ENCODE measurements at places on chromosomes 5 and 9.

- DNase-seq: no peak
Observed at GRCh38 chr5:152869971-152870370, 464.9 kb upstream of the NMUR2 start.

- DNase-seq: no peak
Observed at GRCh38 chr5:169701910-169702451, 64.9 kb downstream of the DOCK2 start.

DNA sequence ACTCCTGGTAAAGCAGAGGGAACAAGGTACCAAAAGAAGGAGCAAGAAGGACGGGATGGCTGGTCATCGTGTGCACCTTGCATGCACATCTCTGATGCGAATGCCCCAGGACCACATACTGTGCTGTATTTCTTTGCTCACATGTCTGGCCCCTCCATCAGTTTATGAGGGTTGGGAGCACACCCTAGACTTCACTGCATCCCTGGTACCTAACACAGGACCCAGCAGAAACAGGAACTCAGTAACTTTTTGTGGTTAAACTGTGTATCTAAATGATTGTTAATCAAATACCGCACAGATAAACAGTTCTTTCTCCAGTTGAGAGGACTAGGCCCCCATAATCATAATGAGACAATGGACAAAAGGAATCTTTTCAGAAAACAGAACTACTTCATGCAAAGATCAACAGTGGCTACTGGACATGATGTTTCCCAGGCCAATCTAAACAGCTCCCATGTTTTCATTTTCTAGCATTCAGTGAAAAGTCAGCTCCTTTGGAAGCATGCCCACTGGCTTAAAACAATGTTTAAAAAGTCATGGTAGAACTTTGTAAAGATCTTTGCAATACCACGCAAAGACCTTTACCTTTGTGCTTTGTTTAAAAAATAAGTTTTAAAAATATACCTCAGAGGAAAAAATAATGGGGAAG, 55.5 kb upstream of the IFNK start:
- no peak for DNase-seq

GRCh38 chr9:92589923-92590322, 54.1 kb upstream of the ECM2 start:
- DNase-seq: no peak

DNA sequence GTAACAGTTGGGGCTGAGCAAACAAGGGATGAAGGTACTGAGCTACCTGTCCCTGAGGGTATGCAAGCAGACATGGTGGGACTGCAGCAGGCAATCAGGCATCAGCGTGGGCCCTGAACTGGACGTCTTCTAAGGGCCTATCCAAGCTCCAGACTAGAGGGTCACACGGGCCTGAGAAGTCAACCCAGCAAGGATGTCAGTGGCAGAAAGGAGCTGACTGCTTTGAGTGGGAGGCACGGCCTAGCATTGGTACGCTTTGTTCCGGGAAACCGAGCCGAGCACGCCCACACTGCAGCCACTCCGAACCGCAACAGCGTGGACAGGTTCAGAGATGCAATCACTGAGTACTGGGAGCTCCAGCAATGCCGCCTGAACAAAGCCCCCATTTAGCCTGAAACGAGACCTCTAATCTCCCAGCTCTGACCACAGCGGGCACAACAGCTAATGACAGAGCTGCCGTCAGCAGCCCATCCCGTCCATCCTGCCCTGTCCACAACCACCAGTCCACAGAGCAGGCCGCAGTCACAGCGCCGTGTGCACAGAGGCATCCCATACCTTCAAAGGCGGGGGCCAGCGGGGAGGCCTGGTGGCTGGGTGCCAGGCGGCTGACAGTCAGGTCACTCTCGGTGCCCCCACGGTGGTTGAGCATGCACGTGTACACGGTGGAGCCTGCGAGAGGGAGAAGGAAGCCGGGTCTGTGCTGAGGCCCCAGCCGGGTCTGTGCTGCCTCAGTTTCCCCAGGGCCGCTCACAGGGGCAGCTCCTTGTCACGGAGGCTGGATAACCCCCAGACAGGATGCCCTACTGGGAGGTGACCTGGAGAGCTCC, 44.2 kb downstream of the SARDH start:
- DNase-seq: no peak

- no peak for DNase-seq
Observed at GRCh38 chr5:74587300-74587699, 53.2 kb downstream of the ENC1 start.

DNA sequence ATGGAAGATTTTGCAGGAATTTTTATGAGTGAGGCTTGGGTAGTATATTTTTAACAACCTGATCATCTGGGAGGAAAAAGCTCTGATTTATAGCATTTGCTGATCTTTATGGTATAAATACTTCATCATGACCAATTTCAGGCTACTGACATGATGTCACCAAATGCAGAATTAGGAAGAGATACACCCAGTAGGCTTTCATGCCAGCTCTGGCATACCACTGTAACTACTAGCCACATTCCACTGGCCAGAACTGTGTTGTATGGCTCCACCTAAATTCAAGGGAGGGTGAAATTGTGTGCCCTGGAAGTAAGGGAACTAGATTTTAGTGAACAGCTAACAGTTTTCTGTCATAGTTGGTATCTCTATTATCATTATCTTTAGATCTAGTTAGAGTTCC, 17.6 kb downstream of the AP3S1 start:
- DNase-seq: no peak

GRCh38 chr5:92849756-92850155, 731.3 kb downstream of the NR2F1-AS1 start:
- DNase-seq: no peak

GRCh38 chr9:125428060-125428901, 166.7 kb downstream of the GAPVD1 start:
- no peak for DNase-seq

DNA sequence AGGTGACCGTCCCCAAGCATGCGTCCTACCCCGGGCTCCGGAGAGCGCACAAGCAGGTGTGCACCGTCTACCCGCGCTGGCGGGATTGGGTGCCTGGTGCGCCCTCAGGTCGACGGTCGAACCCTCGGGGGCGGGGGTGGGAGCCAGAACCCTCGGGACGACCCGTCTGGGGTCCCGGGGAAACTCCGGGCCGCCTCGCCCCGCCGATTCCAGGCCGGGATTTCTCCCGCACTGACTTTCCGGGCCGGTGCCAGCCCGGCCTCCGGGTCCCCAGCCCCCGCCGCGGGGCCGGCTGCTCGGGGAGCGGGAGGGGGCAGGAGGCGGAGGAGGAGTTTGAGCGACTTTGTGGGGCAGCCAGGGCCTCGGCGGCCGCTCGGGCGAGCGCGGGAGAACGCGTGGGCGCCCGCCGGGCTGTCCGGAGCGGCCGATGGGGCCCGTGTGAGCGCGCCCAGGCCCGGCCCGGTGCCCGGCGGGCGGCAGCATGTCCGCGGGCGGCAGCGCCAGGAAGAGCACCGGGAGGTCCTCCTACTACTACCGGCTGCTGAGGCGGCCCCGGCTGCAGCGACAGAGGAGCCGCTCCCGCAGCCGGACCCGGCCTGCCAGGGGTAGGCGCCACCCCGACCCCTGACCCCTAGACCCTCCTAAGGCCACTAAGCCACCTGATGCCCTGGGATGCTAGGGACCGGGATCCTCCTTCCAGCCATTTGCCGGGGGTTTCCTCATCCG, at the start of gene DAB2IP:
TSS of gene DAB2IP (plus strand) at position 340 of the 726 bp plus-strand sequence. CDS start at position 482, 142 bp downstream.
- no peak for DNase-seq

DNA sequence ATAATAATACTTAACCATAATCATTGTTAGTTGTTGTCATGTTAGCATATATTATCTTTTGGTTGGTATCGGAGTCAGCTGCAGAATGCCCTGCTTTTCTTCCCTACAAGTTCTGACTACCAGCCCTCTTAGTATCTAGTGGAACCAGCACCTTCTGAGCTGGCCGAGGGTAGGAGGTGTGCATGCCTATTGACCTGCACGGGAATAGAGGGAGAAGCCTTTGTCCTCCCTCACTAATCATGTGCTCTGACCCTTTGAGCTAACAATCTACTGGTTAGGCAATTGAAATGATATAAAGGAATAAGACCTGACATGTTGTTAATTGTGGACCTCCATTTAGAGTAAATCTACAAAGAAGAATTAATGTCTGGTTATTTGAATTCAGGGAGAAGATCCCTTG, 4.1 kb downstream of the PCSK5 start:
- DNase-seq: no peak

DNA sequence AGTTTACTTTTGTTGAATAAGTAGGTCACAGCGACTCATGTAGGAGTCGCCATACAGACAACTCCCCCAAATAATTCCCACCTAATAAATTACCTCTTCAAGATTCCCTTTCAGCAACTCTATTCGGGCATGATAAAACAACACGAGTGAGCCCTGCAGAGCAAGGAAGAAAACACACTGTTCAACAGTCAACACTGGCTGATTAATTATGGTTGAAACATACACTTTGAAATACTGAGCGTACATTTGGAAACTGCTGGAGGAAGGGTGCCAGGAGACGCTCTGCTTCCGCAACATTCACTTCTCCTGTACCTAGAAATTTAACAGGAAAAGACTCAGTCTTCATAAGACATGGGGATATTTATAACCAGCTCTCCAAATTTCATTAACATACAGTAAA, 117.5 kb downstream of the TTC39B start:
- no peak for DNase-seq

GRCh38 chr5:10734037-10734709, 26.9 kb downstream of the DAP start:
- no peak for DNase-seq

DNA sequence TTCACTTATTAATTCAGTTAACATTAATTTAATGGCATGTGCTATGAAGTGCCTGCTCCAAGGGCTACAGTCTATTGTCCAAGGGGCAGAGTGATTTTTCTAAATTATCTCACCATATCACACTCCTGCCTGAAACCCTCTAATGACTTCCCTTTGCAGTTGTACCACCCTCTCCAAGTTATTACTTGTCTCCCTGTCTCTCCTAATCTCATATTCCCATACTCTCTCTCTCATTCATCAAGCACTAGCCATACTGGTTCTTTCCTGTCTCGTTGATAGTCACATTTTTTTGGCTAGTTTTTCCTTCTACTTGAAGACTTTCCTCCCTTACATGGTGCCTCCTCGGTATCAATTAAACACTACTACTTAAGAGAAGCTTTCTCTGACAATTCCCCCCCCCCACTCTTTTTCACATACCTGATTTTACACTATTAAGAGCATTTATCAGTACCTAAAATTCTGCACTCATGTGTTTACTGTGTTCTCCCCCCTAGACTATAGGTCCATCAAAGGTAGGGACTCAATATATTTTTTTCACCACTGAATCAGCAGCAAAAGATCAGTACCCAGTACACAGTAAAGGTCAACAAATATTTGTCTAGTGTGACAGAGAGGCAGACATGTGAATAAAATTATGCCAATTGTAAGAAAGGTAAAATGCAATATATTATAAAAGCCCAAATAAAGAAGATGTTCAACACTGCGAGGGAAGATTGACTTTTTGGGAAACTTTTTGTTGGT, 19.0 kb downstream of the RICTOR start:
- DNase-seq: no peak

DNA sequence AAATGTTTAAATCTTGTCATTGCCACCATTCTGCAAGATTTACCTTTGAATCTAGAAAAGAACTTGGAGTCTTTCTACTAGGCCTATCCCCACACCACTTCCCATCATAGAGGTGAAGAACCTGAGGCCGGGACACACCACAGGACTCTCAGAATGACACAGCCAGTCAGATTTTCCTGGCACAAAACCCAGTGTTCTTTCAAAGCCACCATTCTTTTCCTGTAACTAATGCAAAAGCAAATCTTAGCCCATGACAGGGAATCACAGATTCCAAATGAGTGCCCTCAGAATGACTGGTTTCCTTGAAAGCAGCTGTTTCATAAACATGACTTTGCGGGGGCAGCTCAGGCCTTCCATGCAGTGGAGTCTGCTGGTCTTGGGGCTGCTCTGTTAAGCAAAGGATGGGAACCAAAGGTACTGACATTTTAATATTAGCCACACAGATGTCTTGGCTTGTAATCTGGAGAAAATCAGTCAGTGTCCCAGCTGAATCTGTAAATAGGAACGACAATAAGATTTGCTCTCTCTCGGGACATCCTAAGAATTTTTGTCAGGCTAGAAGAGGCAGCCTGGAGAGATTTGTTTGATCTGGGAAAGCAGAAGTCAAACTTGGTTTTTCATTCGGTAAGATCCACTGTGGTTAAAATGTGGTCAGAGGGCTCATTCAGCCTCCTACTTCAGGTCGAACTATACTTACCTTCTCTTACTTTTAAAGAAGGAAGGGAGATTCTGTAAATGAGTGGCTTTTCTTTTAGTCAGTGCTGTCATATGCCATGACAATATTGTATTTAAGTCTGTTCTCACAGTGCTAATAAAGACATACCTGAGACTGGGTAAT, 115.1 kb downstream of the PALM2AKAP2 start:
- DNase-seq: no peak

DNA sequence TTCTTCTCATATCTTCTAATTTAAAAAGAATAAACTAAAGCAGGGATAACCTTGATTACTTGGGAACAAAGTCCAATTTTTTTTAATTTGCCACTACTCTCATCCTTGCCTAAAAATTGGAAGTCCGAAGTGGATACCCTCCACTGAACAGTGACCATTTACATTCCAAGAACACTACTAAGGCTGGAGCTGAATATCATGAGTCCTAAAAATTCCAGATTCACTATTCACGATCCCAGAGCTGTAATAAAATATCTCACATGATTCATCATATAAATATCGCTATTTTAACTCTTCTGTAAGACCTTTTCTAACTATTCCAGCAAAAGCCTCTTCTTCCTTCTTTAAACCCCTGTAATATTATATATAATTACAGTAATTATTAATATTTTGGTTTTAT, 57.4 kb downstream of the ATPSCKMT start:
- DNase-seq: no peak

DNA sequence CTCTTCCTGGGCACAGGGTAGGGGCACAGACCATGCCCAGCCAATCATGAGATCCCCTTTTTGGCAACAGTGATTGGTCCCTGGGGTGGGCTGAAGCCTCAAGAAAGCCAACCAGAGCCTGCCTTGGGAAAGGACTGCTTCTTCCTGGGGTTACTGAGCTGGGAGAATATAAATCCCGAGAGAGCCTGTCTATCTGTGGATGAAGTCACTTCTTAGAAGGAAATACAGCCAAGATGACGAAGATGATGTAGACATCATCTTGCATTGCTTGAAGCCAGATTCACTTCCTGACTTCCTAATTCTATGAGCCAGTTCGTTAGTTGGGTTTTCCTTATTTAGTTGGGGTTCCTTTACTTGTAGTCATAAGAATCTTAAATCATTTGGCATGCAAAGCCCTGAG, 50.1 kb upstream of the PWWP2A start:
- no peak for DNase-seq

DNA sequence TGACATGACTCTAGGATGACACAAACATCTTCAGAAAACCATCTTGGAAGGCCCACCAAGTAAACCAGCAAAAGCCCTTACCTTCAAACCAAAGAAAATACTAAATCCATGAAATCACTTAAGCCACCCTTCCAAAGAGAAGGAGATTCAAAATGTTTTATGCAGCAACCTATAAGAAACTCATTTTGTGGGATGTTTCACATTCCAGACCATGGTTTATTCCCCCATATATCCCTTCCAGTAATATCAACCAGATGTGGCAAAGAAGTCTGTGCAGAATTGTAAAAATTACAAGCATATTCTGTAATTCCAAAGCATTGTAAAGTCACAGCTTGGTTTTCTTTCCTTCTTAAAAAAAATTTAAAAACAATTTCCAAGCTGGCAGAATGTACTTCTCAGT, 117.4 kb downstream of the SLIT3 start:
- DNase-seq: no peak

- no peak for DNase-seq
Observed at GRCh38 chr5:173855162-173855994, 32.8 kb upstream of the CPEB4 start.

GRCh38 chr5:179261301-179262125, 83.7 kb downstream of the ADAMTS2 start:
- DNase-seq: no peak
